NCI-H187 (cell line): ENCODE measurements at places on chromosomes 12 and 14.

DNA sequence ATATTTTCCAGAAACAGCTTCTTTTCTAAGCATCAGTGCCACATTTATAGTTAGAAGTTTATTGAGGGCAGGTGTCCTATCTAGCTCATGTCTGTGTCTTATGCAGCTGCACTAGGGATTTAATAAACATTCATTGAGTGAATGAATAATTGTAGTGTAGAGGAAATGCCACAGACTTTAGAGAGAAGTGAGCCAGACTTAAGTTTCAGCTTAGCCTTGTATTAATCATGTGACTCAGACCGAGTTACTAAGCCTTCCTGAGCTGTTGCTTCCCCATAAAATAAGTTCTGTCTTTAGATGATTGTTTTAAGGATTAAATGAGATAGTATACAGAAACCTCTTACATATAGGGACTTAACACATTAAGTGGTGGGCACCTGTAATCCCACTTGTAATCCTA, 236.1 kb upstream of the DDHD1 start:
- DNase-seq, result no peak

GRCh38 chr14:54275997-54276725, 120.6 kb upstream of the CDKN3 start:
- no peak for DNase-seq

- DNase-seq, result peak; percentile 70
Observed at GRCh38 chr12:106897981-106898901, 57.5 kb upstream of the TMEM263 start.

DNA sequence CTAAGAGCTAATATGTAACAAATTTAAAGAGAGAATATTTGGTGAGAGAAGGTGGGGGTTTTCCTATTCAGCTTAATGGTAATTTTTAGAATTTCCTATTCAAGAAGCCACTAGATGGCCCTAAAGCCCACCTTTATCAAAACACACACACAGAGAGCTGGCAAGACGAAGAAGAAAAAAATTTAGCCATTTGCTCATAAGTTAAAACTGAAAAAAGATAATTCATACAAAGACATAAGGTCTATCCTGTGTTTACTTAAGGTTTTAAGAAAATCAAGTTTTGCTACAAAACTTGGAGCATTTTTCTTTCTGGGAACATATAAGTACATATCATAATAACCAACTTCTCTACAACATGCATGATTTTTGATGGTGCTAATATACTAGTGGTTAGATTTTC, 46.8 kb upstream of the PCED1B start:
- no peak for DNase-seq

GRCh38 chr12:68998041-68998440, 65.1 kb upstream of the CPM start:
- DNase-seq, result no peak

- DNase-seq, result no peak
Observed at GRCh38 chr14:50920482-50921230, 23.6 kb downstream of the PYGL start.

GRCh38 chr14:22593189-22593588, 4.2 kb upstream of the DAD1 start:
- no peak for DNase-seq

DNA sequence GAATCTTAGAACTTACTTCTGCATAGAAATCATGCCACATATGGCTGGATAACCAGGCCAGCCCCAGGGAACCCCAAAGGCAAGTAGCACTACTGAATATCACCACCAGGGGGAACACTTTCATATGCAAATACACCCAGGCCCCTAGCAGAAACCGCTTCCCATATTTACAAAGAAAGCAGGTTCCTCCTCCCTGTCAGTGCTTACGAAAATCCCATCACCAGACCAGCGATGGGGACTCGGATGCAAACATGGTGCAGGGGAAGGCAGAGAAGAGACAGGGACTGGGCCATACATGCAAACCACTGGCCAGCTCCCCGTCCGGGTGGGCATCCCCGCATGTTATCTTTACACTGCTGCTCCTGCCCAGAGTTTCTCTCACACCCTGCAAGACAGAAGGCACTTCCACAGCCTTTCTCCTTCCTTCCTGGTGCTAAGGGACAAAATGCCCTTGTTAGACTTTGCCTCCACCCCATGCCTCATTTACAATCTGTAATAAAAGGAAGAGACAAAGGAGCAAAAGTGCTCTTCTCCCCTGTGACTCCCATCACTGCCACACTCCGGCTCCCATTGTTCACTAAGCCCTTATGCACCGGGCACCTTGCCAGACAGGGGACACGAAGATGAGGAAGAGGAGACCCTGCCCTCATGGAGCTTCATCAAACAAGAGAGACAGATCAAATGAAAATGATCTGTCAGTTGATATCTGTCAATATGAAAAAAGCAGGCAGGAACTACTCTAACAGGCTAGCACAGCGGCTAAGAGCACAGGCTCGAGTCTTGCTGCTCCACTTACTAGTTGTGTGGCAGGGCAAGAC, 62.3 kb downstream of the PTPN21 start:
- DNase-seq, result peak; percentile 32

- DNase-seq, result no peak
Observed at GRCh38 chr12:113346353-113346752, 11.4 kb upstream of the SLC8B1 start.

DNA sequence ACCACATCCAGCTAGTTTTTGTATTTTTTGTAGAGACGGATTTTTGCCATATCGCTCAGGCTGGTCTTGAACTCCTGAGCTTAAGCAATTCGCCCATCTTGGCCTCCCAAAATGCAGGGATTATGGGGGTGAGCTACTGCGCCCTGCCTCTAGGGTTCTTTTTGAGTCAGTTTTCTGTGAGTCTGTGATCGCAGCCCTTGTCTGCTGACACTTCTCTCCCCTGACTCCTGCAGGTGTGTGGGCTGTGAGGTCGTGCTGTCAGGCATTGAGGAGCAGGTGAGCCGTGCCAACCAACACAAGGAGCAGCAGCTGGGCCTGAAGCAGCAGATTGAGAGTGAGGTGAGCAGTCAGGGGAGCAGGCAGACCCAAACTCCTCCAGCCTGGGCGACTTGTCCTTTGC, 6.3 kb downstream of the COPS7A start:
- no peak for DNase-seq

- DNase-seq, result no peak
Observed at GRCh38 chr14:74804219-74804825, 41.2 kb downstream of the YLPM1 start.

DNA sequence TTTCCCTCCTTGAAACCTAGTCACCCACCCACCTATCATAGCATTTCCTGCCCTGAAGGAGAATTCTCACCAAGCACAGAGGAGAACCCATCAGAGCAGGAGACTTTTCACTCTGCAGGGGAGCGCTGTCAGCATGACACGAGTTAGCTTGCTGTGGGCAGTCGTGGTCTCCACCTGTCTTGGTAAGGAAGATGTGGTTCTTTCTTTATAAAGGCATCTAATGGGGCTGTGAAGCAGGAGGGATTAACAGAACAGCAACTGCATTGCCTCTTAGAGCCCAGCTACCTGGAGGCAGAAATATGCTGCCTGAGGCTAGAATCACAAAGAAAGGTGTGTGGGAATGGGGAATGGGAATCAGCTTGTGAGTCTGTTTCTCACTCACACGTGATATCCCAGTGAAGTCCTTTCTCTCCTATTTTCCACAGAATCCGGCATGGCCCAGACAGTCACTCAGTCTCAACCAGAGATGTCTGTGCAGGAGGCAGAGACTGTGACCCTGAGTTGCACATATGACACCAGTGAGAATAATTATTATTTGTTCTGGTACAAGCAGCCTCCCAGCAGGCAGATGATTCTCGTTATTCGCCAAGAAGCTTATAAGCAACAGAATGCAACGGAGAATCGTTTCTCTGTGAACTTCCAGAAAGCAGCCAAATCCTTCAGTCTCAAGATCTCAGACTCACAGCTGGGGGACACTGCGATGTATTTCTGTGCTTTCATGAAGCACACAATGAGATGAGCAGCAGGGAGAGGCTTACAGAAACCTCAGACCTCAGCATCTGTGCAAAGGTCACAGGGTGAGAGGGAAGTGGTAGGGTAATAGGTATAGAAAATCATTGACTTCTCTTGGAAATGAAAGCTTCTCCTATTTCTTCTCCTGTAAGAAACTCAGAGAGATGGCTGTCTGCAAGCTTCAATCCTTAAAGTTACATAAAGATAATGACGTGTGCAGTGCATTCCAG, 316.9 kb downstream of the DAD1 start:
- no peak for DNase-seq

DNA sequence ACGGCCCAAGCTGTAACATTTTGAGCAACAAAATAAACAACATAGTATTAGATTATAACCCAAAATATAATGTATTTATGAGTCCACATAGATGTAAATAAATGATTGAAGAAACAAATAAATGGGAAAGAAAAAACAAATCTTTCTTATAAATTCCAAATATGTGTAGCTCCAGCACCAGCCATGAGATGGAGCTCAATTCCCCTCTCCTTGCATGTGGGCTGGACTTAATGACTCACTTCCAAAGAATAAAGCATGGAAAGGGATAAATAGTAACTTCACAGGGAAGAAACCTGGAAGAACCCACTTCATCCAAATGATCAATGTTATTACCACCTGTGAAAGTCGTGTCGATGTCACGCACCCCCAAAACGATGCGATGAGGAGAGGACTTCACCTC, 158.8 kb downstream of the RPAP3 start:
- no peak for DNase-seq

DNA sequence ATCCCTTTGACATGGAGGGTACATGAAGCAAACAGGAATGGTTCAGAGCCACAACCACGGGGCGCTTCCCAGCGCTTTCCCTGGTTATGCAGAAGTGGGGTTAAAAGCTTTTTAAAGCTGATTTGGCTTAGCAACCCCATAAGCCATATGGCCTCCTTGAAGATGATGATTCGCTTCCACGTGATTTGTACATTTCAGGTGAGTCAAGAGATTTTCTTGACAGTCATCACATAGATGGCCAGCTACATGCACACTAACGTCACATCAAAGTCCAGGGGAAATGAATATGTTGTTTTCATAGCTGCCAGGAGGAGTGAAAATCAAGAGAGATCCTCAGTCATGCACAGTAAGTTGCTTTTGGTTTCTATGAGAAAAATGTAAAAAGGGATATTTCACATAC, 309.7 kb downstream of the TMEM132D start:
- no peak for DNase-seq

GRCh38 chr14:63766611-63767010, 38.7 kb upstream of the SGPP1 start:
- DNase-seq, result peak; percentile 25

GRCh38 chr14:41419709-41420108, 187.0 kb upstream of the LRFN5 start:
- no peak for DNase-seq

DNA sequence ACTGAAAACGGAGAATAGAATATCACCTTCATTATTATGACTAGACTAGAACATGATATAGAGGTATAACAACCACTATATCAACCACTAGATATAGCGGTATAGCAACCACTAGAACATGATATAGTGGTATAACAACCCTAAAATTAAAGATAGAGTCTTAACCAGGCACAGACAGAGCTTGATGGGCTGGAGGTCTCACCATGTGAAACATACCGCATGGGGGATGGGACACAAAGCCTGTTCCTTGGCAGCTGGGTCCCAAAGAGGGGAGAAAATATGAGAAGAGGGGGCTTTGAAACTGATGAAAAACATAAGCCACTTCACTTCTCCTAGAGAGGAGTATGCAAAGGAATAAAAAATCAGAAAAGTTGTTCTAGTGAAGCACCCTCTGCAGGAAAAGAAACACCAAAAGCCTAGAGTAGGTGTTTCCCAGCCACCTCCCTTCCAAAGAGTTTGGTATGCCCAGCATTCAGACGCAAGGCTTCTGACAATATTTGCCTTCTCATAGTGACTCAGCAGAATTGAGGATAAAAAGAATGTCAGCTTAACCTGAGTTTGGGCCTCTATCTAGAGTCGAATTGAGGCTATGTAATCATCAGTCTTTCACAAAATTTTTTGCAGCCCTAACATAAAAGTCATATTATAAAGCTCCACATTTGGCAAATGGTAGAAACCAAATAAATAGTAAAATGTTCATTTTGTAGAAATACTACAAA, 316.4 kb downstream of the NOVA1 start:
- no peak for DNase-seq

DNA sequence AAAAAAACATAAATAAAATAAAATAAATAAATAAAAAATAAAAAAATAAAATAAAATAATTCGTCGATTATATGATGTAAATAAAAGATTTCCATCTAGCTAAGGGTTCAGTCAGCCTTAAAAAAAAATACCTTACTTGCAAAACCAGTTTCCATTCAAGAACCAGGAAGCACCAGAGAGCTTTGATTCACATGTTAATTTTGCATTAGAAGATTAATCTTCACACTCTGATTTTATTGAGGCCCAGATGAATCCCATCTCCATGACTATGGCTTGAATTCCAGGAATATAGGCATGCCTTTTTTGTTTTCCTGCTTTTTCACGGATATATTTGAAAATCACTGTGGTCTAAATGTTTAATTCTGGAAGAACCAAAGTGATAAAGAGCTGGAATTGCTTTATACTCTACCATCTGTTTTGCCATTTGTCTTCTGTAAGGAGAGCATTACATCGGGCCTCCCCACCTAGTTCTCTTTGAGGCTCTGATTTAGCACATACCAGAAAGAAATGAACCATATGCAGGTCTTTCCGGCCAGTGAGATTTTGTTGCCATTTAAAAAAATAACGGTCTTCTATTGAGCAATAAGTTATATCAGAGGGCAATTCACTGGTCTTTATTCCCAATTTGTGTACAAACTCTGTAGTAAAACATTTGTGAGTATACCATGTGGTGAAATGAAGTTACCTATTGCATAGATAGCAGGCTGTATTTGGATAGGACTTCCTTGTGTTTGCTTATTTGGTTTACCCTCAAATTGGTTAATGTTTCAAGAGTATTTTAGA, 175.5 kb downstream of the AEBP2 start:
- DNase-seq, result no peak

DNA sequence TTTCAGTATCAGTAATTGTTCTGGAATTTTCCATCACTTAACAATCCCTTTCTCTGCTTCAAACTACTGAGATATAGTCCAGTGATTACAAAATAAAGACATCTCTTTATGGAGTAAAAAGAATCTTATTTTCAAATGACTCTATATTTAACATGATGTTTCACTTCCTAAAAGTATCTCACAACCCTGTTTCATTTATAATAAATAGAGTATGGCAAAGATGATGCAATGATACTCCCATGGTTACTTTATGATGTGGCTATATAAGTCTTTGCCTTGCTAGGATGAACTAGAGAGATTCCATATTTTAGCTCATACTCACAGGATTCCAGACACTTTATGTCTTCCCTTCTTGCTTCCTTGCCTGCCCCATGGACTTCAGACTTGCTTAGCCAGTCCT, 953.5 kb upstream of the MDGA2 start:
- no peak for DNase-seq

DNA sequence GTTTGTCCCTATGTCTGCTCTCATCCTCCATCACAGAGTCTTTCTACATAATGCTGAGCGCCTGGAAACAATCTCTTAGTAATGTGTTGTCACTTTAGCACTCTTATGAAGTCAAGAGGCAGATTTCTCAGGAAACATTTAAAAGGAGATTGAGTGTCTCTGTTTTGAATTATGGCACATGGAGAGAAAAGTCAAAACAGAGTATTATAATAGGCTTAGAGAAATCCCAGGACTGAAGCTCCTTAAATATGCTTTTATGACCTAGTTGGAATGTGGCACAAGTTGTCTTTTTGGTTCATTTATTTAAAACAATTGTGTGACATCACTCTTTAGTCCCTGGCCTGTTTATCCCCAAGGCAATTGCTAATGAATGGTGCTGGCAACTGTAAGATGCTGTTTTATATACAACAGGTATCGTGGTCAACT, 117.8 kb upstream of the HIF1A start:
- no peak for DNase-seq
